PC-3 (cell line): ENCODE measurements at places on chromosomes 11 and 22. TPM values are rescaled to one million over a fixed set of nuclear protein-coding genes. Genes with fewer than 3 reads are reported as not detected.

The NCR3LG1 gene
- 1.3 and 1.6 TPM in 2 replicates for total RNA-seq

The HOATZ gene
- not detected in 2 replicates for total RNA-seq

The TRIM6 gene
- 10.1 and 12.6 TPM in 2 replicates for total RNA-seq

The KCNK4 gene
- total RNA-seq = 1.2 TPM in 1 of 2 replicates, not detected in the other

The COPB1 gene
- 74.1 and 94.8 TPM in 2 replicates for total RNA-seq

The RCOR2 gene
- 1.2 and 1.4 TPM in 2 replicates for total RNA-seq

The SDF2L1 gene
- 180 and 214 TPM in 2 replicates for total RNA-seq

The C22orf31 gene
- total RNA-seq = not detected in 2 replicates

The FGF3 gene
- not detected in 2 replicates for total RNA-seq

GRCh38 chr11:47566149-47566698 is 825 bp downstream of the PTPMT1 start:
- H3K4me3 ChIP-seq = peak overlapping the region; percentile 97
- peak overlapping the region; percentile 38; the same call in 1 of the 2 replicates for H3K27ac ChIP-seq
- peaks cover 11% of the 10 kb centered on the region for H3K4me1 ChIP-seq
- no peaks in the 10 kb centered on the region for H3K27me3 ChIP-seq

GRCh38 chr11:27111896-27112295 is 71.3 kb downstream of the BBOX1 start:
- no peaks in the 10 kb centered on the region for H3K4me1 ChIP-seq
- H3K27ac ChIP-seq = no peak overlapping the region
- H3K36me3 ChIP-seq = no peaks in the 10 kb centered on the region
- no peaks in the 10 kb centered on the region for H3K27me3 ChIP-seq

GRCh38 chr11:71555508-71555907 is 7.3 kb downstream of the KRTAP5-9 start:
- no peaks in the 10 kb centered on the region for H3K4me1 ChIP-seq
- no peaks in the 10 kb centered on the region; the same call in 1 of the 2 replicates for H3K27me3 ChIP-seq
- no peak for DNase-seq
- H3K4me3 ChIP-seq = no peak overlapping the region

DNA sequence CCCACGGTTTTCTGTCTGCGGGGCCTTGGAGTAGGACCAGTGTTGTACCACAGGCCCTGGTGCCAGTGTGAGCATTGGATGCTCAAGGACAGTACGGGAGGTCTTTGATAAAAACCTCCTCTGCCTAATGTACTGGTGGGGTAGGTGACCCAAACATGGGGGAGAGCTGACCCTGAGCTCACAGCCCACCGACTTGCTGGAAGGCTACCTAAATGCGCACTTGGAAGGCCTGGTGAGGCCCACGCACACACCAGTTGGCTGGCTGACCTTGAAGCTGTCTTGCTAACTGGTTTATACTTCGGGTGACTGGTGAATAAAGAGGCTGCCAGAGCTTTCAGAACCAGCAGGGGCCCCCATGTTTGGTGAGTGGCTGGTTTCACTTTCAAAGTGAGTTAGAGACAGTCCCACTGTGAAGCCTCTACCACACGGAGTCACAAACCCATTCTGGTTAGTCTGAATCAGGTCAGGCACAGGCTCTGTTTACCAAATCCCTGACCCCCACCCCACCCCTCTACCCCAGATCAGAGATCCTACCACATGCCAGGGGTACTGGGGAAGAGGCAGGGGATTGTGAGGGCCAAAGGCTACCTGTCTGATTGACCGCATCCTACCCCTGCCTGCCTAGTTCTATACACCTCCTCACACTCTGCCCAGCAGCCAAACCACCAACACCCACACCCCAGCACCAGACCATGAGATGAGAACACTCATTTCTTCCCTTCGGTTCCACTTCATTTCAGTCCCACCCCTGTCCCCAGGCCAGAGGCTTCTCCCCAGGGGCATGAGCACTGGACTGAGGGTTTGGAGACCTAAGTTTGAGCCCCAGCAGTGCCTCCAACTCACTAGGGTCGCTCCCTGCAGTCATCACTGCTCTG is 12.7 kb upstream of the IL2RB start:
- no peak overlapping the region for H3K27ac ChIP-seq
- no peaks in the 10 kb centered on the region for H3K27me3 ChIP-seq
- no peaks in the 10 kb centered on the region for H3K36me3 ChIP-seq
- no peak for DNase-seq
- no peak overlapping the region for H3K4me3 ChIP-seq

GRCh38 chr22:35231585-35232084 is 25.7 kb upstream of the HMGXB4 start:
- H3K4me3 ChIP-seq = no peak overlapping the region
- no peak overlapping the region for H3K27ac ChIP-seq
- DNase-seq = peak; percentile 79
- no peaks in the 10 kb centered on the region for H3K36me3 ChIP-seq

- H3K36me3 ChIP-seq = no peaks in the 10 kb centered on the region
- H3K27ac ChIP-seq = no peak overlapping the region
- no peaks in the 10 kb centered on the region for H3K4me1 ChIP-seq
- peaks cover 48% of the 10 kb centered on the region for H3K27me3 ChIP-seq
- no peak overlapping the region for H3K4me3 ChIP-seq
- DNase-seq = no peak
These were observed 21.6 kb upstream of the SLC36A4 start for GRCh38 chr11:93219440-93219839.

GRCh38 chr11:113474362-113475159 is 637 bp downstream of the DRD2 start:
- no peak overlapping the region for H3K27ac ChIP-seq
- H3K4me3 ChIP-seq = peak overlapping the region; percentile 27; the same call in 1 of the 2 replicates
- no peaks in the 10 kb centered on the region for H3K36me3 ChIP-seq
- DNase-seq = peak; percentile 93
- H3K27me3 ChIP-seq = peaks cover 79% of the 10 kb centered on the region

- no peak overlapping the region for H3K4me3 ChIP-seq
- peak; percentile 15 for DNase-seq
- peaks cover 53% of the 10 kb centered on the region for H3K27me3 ChIP-seq
- no peak overlapping the region for H3K27ac ChIP-seq
These were observed 12.4 kb downstream of the CAVIN3 start for GRCh38 chr11:6307876-6308275.

- H3K4me3 ChIP-seq = no peak overlapping the region
- peak; percentile 83 for DNase-seq
- no peaks in the 10 kb centered on the region for H3K36me3 ChIP-seq
- H3K27me3 ChIP-seq = no peaks in the 10 kb centered on the region
- H3K4me1 ChIP-seq = peaks cover 86% of the 10 kb centered on the region
These were observed 147.5 kb upstream of the CTSC start for GRCh38 chr11:88484873-88485621.

GRCh38 chr11:16474659-16475058 is 118.3 kb upstream of the SOX6 start:
- H3K4me1 ChIP-seq = no peaks in the 10 kb centered on the region
- no peak for DNase-seq
- no peaks in the 10 kb centered on the region for H3K36me3 ChIP-seq

GRCh38 chr11:1761110-1761856 is 2.4 kb downstream of the CTSD start:
- H3K27me3 ChIP-seq = no peaks in the 10 kb centered on the region
- H3K4me3 ChIP-seq = no peak overlapping the region; the same call in 1 of the 2 replicates
- no peaks in the 10 kb centered on the region for H3K36me3 ChIP-seq
- H3K27ac ChIP-seq = no peak overlapping the region
- H3K4me1 ChIP-seq = peaks cover 27% of the 10 kb centered on the region
- no peak for DNase-seq

GRCh38 chr11:103051981-103052380 is 40.0 kb downstream of the DCUN1D5 start:
- H3K36me3 ChIP-seq = 0 out of 2 replicates have a peak, but pooled peaks cover 2% of the 10 kb centered on the region
- H3K4me1 ChIP-seq = peaks cover 20% of the 10 kb centered on the region
- no peak overlapping the region for H3K4me3 ChIP-seq
- peak; percentile 15 for DNase-seq
- H3K27me3 ChIP-seq = no peaks in the 10 kb centered on the region

DNA sequence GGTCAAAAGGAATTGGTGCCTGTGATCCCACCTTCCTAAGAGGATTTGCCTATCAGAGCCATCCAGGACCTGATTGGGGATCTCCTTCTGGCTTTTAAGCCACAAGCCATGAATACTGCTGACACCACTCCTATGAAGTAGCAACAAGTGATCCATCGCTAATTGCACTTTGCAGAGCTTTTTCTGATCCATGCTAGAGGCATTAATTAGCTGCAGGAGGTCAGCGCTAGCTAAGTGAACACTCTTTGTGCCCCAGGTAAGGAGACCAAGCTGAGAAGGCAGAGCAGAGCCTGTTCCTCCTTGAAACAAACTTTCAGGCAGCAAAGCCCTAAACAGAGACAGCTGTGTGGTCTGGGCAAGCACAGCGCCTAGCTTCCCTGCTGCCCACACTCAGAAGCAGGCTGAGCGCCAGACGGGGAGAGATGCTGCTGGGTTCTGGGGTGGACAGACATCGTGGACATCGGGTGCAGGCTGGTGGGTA is 122.2 kb downstream of the ABTB2 start:
- no peak for DNase-seq
- H3K27ac ChIP-seq = no peak overlapping the region
- H3K4me1 ChIP-seq = peaks cover 10% of the 10 kb centered on the region
- H3K4me3 ChIP-seq = no peak overlapping the region
- H3K27me3 ChIP-seq = no peaks in the 10 kb centered on the region

GRCh38 chr11:69294571-69295078 is 670 bp downstream of the MYEOV start:
- H3K27ac ChIP-seq = peak overlapping the region; percentile 98
- peak; percentile 14 for DNase-seq
- H3K4me1 ChIP-seq = peaks cover 46% of the 10 kb centered on the region
- no peaks in the 10 kb centered on the region for H3K27me3 ChIP-seq
- H3K4me3 ChIP-seq = peak overlapping the region; percentile 76
- 0 out of 2 replicates have a peak, but pooled peaks cover 4% of the 10 kb centered on the region for H3K36me3 ChIP-seq

DNA sequence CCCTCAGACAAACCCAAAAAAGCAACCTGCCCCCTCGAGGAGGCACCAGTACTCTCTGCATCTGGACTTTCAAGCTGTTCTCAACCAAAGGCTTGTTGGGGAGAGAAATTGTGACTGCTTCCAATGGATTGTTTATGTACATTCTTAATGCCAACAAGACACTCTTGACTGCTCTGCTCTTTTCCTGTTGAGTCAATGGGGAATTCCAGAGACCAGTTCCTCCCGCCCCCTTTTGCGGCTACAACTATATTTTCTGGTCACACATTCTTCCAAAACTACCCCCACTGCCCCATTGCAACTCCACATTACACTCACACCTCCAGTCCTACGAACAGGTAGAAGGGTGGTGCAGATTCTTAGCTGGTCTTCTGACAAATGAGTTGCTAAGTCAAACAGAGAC is 187.0 kb downstream of the DSCAML1 start:
- H3K4me3 ChIP-seq = no peak overlapping the region
- H3K27me3 ChIP-seq = peaks cover 88% of the 10 kb centered on the region
- no peaks in the 10 kb centered on the region for H3K36me3 ChIP-seq
- H3K27ac ChIP-seq = no peak overlapping the region
- peak; percentile 13 for DNase-seq

DNA sequence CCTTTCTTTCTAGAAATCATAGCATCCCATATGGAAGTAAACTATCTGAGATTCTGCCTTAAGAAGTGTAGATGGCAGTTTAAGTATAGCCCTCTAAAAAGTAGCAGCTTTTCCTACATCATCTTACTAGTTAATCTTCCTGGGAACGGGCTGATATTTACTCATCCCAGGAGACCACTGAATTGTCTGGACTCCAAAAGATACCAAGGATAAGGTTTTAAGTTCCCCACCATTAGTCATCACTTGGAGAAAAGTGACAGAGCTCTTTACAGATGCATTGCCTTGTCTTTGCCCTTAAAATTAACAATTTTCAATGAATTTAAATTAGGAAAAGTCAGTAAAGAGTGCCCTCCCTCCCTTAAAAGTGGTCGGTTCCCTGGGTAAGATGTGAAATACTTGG is 129.5 kb downstream of the MAML2 start:
- peak overlapping the region; percentile 81 for H3K27ac ChIP-seq
- H3K27me3 ChIP-seq = no peaks in the 10 kb centered on the region
- H3K36me3 ChIP-seq = no peaks in the 10 kb centered on the region
- DNase-seq = peak; percentile 69

DNA sequence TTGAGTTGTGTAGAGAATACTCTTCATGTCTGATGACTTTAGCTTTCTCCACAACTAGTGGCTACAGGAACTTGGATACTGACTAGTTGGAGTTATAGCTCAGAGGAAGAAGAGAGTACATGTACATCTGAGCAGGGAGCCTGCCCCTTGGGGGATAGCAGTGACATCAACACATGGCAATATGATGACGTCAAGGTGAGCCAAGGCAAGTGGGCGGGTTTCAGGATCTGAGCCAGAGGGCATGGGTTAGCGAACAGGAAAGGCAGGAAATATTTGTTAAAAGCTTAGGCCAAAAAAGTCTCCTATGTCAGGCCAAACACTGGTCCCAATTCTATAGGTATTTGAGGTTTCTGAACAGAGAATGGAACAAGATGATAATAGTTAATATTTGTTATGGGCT is 42.0 kb upstream of the HORMAD2 start:
- peaks cover 13% of the 10 kb centered on the region for H3K4me1 ChIP-seq
- H3K36me3 ChIP-seq = no peaks in the 10 kb centered on the region
- H3K27ac ChIP-seq = no peak overlapping the region

GRCh38 chr22:17807086-17807485 is 32.8 kb upstream of the BID start:
- no peaks in the 10 kb centered on the region for H3K27me3 ChIP-seq
- no peak for DNase-seq
- no peaks in the 10 kb centered on the region for H3K4me1 ChIP-seq
- H3K36me3 ChIP-seq = no peaks in the 10 kb centered on the region; the same call in 1 of the 2 replicates

GRCh38 chr11:117529816-117530215 is 202.2 kb downstream of the CEP164 start:
- H3K27me3 ChIP-seq = peaks cover 88% of the 10 kb centered on the region
- no peak for DNase-seq
- H3K4me3 ChIP-seq = no peak overlapping the region
- H3K36me3 ChIP-seq = no peaks in the 10 kb centered on the region
- no peak overlapping the region for H3K27ac ChIP-seq

DNA sequence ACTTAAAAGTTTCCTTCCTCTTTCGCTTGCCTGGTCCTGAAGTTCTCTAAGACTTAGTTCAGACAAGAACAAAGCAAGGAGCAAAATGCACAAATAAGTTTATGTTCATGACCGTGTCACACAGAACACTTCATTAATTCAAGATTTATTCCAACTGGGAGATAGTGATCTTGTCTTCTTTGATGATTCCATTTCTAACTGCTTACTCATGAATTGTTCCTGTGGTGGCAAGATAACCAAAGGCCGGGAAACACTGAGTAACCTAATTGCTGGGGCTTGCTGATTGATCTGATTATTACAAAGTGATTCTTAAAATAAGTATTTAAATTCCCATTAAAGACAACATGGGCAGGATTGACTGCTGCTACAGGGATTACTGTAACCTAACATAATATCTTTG is 1462.9 kb upstream of the RAG2 start:
- no peak overlapping the region for H3K4me3 ChIP-seq
- H3K27ac ChIP-seq = no peak overlapping the region

DNA sequence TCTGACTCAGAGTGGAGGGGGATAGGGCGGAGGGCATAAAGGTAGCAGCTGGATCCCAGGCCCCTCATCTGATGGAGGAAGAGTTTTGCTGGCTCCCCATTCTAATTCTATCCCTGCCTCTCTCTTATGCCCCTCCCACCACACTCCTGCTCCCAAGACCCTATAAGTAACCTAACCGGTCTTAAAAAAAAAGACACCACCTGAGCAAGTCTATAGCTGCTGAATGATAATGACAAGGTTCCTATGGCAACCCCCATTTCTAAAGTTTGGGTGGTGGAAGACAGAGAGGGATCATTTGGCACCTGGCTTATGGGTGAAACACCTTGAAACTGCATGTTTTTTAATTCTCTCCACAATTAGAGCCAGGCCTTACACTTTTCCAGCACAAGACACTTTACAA is 69.6 kb downstream of the LARGE1 start:
- no peak for DNase-seq
- H3K4me1 ChIP-seq = no peaks in the 10 kb centered on the region
- peak overlapping the region; percentile 66; the same call in 1 of the 2 replicates for H3K27ac ChIP-seq
- no peak overlapping the region for H3K4me3 ChIP-seq
- H3K36me3 ChIP-seq = no peaks in the 10 kb centered on the region
